ENCODE measurements at places on chromosomes 11 and 22.

DNA sequence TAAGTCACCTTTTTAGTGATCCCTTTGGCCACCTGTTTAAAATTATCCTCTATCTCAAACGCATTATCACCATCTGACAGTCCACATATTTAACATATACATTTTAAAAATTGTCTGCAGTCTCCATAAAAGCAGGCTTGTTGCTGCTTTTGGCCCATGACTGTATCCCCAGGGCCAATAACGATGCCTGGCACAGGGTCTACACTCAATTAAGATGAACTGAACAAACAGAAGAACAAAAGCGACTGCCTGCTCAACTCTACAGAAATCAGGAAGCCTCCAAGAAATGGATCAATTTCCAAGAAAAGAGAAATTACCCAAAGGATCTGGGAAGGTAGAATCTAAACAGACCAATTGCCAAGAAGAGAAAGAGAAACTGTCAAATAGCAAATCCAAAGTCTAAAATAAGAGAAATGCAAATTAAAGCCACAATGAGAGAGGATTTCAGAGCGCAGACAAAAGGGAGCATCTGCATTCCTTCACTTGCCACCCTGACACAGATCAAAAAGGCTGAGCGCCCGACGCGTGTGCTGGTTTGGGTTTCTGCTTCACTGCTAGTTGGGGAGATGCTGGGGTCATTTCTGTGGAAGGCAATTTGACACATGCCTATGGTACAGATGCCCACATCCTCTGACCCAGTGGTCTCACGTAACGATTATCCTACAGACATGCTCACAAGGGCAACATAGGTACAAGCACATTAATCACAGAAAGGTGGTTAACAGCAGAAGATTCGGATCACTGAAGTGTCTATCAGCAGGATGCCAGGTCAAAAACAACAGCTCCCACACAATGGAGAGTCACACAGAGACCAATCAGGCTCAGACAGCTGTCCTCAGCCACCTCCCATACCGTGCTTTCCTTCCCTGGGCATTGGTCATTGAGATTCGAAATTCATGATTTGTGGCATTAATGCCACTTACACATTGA is 55.9 kb downstream of the SHISAL1 start:
- DNase-seq: no peak

DNA sequence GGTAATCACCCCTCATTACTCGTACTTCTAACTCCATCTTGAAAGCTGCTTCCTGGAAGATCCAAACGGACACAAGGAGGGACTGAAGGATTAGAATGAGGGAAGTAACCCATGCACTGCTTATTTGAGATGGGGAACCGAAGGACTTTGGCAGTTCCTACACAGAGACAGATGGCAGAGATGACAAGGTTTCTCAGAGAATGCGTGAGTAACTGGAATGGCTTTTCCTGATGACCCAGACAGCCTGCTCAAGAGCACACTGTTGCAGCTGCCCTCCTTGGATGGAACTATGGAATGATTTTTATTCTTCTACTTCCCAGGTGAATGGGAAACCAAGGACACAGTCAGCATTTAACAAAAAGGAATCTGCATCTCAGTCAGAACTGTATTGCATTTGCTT is 7.3 kb downstream of the KCNJ11 start:
- DNase-seq: no peak

DNA sequence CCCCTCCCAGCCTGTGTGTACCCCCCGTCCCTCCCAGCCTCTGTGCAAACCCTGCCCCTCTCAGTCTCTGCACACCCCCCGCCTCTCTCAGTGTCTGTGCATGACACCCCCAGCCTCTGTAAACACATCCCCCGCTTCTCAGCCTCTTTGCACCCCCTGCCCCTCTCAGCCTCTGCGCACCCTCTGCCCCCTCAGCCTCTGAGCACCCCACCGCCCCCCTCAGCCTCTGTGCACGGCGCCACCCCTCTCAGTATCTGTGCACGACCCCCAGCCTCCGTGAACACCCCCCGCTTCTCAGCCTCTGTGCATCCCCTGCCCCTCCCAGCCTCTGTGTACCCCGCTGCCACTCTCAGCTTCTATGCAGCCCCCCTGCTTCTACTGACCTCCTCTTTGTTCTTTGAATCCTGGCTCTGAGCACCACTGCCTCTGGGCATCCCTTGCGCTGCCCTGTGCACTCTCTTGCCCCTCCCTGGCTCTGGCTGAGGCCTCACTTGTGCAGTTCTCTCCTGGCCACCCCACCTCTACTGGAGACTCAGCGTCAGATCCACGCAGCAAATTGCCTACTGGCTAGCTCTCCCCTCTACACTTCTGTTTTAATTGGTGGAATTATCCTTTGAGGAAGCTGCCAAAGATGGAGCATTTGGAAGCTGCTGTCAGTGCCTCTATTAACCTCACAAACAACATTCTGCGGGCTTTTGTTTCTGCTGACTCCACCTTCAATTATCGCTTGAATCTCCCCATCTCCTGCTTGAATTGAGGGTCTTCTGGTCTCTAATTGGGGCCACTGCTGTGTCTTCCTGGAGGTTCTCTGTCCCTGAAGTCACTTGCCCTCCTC is 838.6 kb downstream of the TBC1D22A start:
- no peak for DNase-seq

DNA sequence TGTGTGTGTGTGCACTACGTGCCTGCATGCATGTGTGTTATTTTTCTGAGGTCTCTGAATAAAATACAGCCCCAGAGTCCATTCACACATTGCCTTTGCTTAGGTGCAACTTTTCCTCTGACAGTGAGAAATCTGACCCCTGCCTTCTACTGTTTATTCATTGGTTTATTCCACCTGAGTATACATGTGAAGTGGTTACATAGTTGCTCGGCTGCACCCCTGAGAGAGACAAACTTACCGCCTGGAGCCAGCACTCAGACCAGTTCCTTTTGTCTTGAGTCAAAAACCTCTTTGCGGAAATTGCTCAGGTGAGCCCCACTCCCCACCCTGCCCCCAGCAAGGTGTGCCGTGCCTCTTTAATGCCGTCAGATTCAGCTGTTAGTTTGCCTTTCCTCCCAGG is 363.6 kb downstream of the BRD1 start:
- no peak for DNase-seq

GRCh38 chr22:49100773-49101172 is 726.9 kb downstream of the BRD1 start:
- DNase-seq: no peak

- DNase-seq: no peak
Measured at GRCh38 chr11:125513705-125514265, 17.7 kb upstream of the FEZ1 start.

DNA sequence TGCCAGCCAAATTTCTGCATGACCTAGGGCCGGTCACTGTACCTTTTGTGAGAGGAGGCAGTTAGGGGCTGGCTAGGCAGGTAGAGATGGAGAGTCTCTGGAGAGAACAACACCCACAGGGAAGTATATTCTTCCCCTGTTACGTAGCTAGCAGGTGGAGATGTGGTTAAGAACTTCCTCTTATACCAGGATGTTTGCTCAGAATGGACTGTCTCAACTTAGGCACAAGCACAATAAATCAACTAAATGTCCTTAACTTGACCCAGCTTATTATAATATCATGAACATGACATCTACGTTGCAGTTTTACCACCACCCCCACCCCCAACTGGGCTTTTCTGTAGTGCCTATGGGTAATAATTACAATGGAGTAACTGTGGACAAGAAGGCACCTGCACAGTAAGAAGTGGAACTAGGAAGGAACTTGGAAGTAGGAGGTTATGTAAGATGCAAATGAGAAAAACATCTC is 60.7 kb upstream of the MPEG1 start:
- DNase-seq: peak; percentile 80

DNA sequence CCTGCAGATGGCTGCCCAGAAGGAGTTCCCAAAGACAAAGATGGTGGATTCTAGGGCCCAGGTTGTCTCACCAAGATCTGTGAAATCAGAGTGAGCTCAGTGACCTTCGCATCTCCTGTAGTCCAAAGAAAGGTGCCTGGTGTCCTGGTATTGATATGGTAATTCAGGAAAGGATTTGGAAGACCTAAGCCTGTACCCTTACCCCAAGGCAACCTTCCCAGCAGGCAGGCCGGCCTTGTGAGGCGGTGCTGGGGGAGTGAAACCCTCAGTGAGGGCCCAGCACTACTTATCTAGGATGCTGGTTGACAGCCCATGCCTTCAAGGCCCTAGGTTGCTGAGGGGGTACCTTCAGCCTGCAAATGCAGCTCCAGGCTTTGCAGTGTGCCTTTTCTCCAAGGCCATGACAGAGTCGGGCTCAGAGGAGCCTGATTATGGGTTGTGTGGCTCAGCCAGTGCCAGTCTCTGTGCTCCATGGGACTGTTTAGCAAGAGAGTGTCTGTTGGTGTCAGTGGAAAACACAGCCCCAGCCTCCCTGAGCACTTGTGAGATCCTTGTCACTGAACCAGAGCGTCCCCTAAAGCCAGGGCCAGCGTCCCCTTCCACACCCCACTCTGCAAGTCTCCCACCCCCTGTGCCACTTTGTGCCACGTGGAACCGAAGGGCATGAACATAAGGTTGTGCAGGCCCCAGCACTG is 72.8 kb upstream of the MYOD1 start:
- no peak for DNase-seq

GRCh38 chr11:109606256-109606655 is 184.3 kb downstream of the C11orf87 start:
- no peak for DNase-seq

GRCh38 chr22:42780070-42780540 is 59.4 kb upstream of the A4GALT start:
- peak; percentile 73 for DNase-seq

GRCh38 chr11:117908109-117908895 is 20.9 kb downstream of the TMPRSS13 start:
- no peak for DNase-seq

- no peak for DNase-seq
Measured at GRCh38 chr11:119902656-119903231, 173.7 kb upstream of the NECTIN1 start.

DNA sequence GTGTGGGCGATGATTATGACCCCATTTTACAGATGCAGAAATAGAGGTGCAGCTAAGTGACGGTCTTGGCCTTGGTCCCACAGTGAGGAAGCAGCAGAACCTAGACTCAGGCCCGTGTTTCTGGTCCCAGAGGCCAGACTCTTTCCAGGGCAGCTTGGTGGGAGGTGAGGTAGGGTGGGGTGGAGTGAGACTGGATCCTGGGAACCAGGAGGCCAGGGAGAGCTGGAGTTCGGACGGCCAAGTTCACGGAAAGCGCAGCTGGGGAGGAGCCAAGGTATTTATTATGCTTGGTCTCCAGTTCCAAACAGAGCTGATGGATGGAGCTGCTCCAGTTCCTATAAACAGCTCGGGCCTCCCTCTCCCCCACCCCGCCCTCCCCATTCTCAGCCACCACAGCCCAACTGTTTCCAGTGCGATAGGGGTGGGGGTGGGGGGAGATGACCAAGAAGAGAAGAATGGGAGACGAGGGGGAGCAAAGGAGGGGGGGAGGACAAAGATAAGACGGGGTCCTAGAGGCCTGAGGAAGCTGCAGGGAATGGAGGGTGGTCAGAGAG is 16.2 kb downstream of the LRRC32 start:
- no peak for DNase-seq

DNA sequence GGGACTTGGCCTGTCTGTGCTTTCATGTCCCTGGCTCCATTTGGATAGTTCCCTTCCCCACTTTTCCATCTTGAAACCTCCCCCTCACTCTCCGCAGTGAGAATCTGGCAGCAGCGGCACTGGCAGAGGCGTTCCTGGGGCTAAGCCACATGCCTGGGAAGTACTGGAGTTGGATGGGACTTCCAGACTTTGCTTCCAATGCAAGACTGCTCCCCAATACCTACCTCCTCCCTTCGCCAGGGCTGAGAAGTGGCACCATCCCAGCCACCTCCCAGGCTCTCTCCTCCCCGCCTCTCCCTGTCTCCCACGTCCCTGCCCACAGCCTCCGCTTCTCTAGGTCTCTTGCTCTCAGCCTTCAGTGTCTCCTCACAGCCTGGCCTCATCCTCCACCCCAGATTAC is 16.6 kb downstream of the TST start:
- DNase-seq: no peak

DNA sequence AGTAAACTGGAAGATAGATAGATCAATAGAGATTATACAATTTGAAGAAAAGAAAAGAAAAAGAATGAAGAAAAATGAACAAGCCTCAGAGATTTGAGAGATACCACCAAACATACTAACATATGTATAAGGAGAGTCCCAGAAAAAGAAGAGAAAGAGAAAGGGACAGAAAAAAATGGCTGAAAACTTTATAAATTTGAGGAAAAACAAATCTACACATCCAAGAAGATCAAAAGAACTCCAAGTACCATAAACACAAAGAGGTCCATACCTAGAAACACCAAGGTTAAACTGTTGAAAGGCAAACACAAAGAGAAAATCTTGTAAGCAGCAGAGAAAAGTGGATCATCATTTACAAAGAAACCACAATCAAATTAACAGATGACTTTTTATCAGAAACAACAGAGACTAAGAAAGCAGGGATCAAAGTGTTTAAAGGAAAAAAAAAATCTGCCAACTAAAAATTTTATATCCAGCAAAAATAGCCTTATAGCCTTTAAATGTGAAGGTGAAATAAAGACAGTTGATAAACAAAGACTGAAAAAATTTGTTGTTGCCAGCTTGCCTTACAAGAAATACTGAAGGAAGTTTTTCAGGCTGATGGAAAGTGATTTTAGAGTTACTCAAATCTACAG is 11.8 kb upstream of the AKIP1 start:
- DNase-seq: no peak

DNA sequence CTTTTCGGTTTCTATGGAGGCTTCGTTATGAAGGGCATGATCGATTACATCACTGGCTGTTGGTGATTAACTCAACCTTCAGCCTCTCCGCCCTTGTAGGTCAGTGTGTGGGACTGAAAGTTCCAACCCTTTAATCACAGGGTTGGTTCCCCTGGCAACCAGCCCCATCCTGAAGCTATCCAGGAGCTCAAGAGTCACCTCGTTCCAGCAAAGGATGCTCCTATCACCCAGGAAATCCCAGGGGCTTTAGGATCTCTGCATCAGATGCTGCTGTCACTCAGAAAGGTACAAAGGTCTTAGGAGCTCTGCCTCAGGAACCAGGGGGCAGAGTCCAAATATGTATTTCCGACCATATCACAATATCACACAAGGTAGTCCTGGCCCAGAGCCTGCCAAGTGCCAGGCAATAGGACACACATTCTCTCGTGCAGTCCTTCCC is 123.5 kb upstream of the PARVA start:
- DNase-seq: no peak

DNA sequence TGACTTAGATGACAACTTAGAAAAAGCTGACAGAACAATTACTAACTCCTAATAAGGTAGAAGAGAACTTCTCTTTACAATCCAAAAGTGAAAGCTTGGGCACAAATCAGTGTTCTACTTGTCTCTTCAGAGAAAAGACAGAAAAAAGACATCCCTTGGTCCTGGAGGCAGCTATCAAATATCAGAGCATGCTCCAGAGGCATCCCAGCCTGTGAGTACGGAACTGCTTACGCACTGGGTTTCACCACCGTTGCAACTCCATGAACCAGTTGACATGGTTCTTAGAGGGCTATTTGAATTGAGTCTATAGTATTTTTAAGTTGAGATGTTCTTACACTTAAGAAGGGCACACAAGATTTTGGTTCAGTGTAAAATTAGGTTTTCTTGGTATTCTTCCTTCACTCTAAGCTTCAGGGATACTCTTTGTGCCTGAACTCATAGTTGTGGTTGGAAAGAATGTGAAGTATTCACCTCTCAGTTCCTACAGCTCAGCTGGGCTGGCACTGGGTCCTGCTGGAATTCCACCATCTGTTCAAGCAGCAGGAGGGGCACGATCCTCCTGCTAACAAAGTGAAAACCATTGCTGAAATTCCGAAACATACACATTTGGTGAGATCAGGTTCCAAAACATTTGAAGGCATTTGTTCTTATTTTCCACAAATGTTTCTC is 6.3 kb downstream of the AKIP1 start:
- DNase-seq: no peak

Measured in HL-60 (cell line).